ENCODE measurements at places on chromosomes 12 and 14.

- DNase-seq = no peak
Observed at GRCh38 chr14:65007202-65007601, 20.5 kb downstream of the FNTB start.

DNA sequence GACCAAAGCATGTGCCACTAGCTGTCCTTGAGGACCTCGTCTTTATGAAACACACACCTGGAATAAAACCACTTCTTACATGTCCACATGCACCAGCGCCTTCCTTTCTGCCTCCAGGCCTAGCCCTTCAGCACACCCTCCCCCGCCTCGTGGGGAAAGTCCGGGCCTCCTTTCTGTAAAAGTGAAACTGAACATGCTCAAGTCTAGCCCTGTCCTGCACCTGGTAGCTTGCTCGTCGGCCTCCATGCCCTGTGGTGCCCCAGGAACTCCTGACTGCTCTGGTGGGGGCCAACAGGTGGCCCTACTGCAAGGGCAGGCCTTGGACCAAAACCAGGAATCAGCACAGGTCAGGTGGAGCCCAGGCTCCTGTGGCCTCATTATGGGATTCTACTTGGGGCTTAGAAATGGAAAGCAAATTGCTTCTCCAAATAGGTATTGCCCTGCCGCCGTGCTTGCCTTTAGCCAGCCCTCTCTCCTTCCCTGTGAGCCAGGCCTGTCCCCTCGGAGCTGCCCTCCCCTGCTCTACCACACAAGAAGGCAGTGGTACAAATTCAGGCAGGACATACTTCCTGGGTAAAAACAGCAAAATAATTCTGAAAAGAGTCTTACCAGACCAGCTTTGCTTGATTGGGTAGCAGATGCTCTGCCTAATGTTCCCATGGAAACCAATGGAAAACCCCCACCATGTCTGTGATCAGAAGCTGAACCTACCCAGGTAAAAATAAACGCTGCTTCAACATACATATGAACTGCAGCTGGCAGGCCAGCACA is 43.5 kb downstream of the ERH start:
- DNase-seq = no peak

DNA sequence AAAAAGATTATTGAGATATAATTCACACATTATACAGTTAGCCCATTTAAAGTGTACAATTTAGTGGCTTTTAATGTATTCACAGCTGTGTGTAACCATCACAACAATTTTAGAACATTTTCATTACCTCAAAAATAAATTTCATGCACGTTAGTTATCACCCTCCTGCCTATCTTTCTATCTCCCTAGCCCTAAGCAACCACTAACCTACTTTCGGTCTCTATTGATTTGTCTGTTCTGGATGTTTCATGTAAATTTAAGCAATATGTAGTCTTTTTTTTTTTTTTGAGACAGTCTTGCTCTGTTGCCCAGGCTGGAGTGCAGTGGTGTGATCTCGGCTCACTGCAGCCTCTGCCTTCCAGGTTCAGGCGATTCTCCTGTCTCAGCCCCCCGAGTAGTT is 439.4 kb downstream of the PCNX1 start:
- no peak for DNase-seq

- DNase-seq = peak; percentile 35
Observed at GRCh38 chr12:122840580-122841513, 5.6 kb downstream of the HIP1R start.

DNA sequence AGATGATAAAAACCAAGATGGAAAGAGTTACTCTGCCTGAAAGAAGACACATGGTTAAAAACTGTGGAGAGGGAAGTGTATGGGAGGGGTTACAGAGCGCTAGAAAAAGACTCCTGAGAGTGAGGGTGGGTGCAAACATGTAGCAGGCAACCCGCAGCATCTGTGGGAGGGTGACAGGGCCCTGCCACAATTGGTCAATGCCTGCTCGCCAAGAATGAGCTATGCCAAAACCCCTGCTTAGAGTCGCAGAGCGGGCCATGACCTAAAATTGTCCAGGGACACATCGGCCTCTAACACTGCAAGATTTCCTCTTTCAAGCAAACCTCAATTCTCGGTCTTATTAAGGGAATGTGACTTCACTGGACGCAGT is 700 bp downstream of the PRKAG1 start:
- peak; percentile 44 for DNase-seq

GRCh38 chr14:103556946-103557758 is 5.3 kb downstream of the BAG5 start:
- DNase-seq = no peak

DNA sequence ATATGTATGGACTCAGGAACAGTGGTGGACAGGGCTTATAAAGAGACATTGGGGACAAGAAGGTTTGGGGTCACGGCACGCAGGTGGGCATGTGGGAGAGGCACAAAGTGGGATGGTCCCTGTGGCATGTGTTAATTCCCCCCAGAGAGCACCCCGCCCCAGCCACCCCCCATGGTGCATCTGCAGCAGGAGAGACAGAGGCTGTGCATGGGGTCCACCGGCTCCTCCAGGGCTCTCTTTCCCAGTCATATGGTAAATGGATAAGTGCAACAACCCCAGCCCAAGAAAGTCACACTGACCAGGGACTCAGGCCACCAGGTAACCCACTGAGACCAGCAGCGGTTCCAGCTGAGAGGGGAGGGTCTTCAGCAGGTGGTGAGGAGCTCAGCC is 242.1 kb downstream of the BCL11B start:
- DNase-seq = no peak
